ENCODE measurements at places on chromosomes 16 and 17.

DNA sequence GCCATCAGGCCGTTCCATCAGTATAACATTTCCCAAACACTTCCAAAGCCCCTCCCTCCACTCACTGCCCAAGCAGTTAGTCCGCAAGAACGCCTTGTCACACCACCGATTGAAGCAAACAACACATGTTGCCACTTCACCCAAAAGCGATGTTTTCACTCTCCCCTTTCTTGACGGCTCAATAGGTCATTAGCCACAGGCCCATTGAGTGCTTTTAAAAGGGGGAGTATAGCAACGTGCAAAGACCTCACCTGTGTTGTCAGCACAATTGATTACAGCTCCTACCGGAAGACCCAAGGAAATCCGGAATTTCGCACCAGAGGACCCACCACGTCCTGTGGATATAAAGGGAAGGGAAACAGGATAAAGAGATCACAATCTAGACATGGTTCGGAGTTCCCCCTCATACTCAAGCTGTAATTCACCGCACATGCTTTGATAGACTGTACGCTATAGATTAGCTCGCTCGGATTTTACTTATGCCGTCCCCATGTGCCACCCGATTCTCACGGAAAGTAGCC lies 690 bp downstream of the RPL23 start:
- no peak for DNase-seq

GRCh38 chr17:13510062-13510461 lies 91.7 kb downstream of the HS3ST3A1 start:
- DNase-seq, result no peak

DNA sequence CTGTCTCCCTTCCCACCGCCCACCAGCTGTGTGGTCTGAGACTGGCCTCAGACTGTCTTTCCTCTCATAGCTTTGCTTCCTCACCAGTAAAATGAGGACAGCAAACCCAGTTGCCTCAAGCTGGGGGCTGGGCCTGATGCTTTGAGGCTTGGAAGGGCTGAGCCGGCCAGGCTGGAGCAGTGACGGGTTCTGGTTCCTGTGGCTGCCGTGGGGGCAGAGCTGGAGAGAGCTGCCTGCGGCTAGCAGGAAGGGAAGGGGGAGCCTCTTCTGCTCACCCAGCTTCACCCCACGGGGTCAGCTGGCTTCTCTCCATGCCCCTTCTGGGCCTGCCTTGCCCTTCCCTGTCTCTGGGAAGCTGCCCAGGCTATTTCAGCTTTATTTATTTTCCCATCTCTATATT lies 23.7 kb downstream of the LASP1 start:
- no peak for DNase-seq

- no peak for DNase-seq
Observed at GRCh38 chr16:21626659-21627277, 25.6 kb downstream of the IGSF6 start.

Measured in central memory CD8-positive, alpha-beta T cell (primary cell).